Vagina (tissue), 2 donors: ENCODE measurements at places on chromosomes 13 and 19.

- DNase-seq, result no peak
Observed at GRCh38 chr19:9847087-9847671, 12.1 kb downstream of the PIN1 start.

- no peak for DNase-seq
Observed at GRCh38 chr19:15253061-15253460, 20.8 kb upstream of the EPHX3 start.

DNA sequence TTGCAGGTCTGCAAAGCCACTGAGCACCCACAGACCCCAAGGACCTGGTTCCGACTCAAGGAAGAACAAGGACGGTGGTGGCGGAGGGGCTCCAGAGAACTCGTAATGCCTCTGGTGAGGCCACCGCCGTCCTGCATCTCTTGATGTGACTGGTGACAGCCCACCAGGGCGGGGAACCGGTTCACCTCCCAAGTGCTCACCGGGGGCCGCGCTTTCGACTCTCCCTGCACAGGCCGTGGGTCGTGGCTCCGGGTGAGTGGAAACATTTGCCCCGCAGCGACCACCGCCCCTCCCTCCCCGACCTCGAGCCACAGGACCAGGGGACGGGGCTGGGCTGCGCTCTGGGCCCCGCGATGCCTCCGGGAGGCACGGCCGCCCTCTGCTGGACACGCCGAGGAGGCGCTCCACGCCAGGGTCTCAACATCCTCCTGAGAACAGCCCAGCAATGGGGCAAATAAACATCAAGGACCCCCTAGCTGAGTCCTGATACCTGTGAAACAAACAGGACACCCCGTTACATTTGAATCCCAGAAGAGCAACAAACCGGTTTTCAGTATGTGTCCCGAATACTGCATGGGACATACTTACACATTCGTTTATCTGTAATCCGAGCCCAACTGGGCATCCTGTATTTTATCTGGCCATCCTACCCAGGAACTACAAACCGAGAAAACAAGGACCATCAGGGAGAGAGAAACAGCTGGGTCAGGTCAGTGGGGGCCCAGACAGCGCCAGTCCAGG is 3.9 kb upstream of the PLPP2 start:
- DNase-seq, result no peak

DNA sequence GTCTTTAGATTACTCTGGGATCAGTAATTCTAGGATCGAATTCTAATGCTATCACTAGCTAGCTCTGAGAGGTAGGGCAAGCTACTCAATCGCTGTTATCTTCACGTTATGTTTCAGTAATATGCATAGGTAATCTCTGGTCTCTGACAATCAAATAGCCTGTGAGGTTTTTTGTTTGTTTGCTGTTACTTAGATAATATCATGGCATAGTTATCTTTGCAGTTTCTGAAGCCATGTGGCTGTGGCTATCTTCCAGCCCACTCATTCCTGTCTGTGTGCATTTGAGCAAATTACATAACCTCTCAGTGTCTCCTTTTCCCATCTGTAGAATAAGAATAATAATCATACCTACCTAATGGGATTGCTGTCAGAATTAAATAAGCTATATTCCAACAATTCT is 330.2 kb downstream of the PCDH9 start:
- no peak for DNase-seq

DNA sequence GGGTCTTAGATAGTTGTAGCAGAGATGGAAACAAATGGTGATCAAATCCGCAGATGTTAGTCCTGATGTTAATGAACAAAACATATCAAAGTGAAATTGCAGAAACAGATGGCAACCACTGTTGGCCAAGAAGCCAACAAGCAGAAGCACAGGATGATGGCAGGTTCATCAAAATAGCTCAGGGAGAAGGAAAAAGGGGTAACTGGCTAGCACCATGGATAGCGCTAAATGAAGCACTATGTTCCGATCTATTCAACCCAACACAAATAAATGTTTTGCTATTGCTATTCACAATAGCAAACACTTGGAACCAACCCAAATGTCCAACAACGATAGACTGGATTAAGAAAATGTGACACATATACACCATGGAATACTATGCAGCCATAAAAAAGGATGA is 413.7 kb downstream of the FGF14 start:
- no peak for DNase-seq

DNA sequence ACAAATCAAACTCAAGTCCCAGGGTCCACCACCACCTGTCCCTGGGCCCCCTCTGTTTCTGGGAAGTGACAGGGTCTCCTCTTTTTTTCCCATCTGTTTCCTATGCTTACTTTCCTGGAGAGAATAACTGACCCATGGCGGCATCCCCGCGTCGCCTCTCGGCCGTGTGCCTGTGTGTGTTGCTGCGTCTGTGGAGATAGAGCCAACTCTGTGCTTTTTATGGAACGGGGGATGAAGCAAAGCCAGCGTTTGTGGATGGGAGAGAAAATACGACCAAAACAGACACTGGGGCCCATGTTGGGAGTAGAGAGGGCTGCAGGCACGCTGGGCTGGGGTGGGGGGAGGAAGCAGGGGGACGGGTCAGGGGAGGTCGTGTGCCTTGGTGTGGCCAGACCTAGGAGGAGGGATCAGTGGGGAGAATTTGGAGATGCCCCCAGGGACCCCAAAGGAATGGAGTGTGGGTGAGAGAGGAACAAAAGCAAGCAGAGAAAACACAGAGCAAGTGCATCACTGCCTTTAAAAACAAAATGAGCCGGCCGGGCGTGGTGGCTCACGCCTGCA is 16.6 kb downstream of the PLK5 start:
- no peak for DNase-seq
